ENCODE measurements at places on chromosomes 7 and 10.

GRCh38 chr7:155576900-155577508, 30.6 kb upstream of the CNPY1 start:
- no peak for DNase-seq

GRCh38 chr7:67947646-67948045, 951.0 kb downstream of the TYW1 start:
- no peak for DNase-seq

- no peak for DNase-seq
Measured at GRCh38 chr10:26310361-26310760, 93.8 kb downstream of the GAD2 start.

DNA sequence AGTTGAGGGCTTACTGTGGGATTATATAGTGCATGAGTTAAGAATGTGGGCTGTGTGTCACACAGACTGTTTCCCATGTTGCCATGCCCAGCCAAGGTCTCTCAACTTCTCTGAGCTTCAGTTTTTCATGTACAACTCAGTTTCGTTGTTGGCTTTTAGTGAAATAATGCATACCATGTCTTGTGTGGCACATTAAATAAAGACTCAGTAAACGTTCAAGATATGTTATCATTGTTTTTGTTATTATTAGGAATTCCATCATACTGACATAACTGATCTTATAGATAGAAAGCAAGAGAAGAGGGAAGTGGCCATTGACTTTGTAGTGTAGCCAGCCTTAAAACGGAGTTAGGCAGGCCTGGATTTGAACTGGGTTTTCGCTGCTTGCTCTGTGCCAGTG, 2.9 kb downstream of the CDK14 start:
- DNase-seq, result no peak

GRCh38 chr10:3213758-3214515, 41.4 kb upstream of the PITRM1 start:
- DNase-seq, result no peak

- no peak for DNase-seq
Measured at GRCh38 chr7:123070702-123071286, 75.3 kb upstream of the TAS2R16 start.

- DNase-seq, result no peak
Measured at GRCh38 chr7:74027683-74028320, at the start of gene ELN. TSS of gene ELN (plus strand) at chr7:74028173. CDS start at chr7:74028188, 15 bp downstream.

DNA sequence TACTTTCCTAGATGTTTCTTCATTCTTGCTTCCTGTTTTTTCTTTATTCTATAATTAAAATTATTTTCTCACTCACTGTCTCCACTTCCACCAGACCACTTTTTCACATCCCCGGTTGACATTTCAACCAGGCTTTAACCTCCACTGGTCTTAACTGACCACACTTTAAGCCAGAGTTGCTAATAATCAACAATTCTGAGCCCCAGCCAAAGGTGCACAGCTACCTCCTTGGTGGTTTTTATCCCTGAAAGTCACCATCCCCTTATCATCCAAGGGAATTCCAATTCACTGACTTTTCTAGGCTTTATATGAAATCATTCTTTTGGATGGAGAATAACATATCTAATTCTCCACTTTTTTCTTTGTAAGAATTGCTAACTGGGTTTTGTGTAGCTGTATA, 138.9 kb downstream of the FRMD4A start:
- no peak for DNase-seq

DNA sequence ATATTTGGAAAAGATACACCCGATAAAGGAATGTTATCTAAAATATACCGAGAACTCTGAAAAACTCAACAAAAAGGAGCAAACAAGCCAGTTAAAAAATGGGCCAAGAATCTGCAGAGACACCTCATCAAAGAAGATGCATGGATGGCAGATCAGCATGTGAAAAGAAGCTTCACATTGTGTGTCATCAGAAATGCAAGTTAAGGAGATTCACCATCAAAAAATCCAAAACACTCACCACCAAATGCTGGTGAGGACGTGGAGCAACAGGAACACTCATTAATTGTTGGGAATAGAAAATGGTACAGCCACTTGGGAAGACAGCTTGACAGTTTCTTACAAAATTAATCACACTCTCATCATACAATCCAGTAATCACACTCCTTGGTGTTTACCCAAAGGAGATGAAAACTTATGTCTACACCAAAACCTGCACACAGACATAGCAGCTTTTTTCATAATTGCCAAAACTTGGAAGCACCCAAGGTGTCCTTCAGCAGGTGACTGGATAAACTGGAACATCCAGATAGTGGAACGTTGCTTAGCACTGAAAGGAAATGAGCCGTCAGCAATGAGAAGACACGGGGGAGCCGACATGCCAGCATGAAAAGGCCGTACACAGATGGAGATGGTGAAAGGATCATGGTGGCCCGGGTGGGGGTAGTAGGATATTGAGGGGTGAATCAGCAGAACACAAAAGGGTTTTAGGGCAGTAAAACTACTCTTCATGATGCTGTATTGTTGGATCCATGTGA, 27.9 kb upstream of the PWWP2B start:
- no peak for DNase-seq

- DNase-seq, result no peak
Measured at GRCh38 chr10:117346574-117346973, 28.7 kb downstream of the PDZD8 start.

DNA sequence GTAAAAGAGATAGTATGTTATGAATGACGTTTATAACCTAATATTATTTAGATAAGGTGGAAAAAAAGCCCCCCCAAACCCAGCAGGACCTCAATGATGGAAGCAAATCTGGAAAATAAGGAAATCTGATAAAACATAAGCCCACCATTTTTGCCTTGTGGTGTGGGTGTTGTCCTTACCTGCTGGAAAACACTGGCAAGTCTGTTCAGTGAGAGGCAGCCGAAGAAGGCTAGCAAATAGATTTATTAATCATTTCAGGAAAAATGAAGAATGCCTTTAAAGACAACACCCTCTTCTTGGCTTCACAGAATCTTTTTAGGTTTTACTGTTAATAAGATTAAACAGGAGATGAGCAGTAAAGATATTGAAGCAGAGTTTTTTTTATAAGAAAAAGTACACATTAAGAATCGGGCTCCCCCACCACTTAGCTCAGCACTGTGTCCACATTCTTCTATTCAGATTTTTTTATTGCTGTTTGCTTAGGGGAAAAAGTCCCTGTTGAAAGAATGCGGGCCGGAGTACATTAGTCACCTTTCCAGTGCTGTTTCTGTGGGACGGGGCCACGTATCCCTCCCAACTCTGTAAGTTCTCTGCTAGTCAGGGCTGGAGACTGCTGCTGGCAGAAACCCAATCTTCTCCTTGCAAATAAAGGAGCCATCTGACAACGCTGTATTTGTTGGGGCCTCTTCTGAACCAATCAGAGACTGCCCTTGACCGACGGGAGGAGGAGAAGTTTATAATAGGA, 104.1 kb downstream of the EVX1 start:
- no peak for DNase-seq

GRCh38 chr7:110733221-110733620, 357.7 kb upstream of the LRRN3 start:
- no peak for DNase-seq

- DNase-seq, result no peak
Measured at GRCh38 chr7:16719699-16720098, 33.9 kb upstream of the TSPAN13 start.

GRCh38 chr10:73842349-73842748, 31.0 kb upstream of the NDST2 start:
- no peak for DNase-seq

- no peak for DNase-seq
Measured at GRCh38 chr10:100020142-100020885, 10.6 kb upstream of the DNMBP start.

- peak; percentile 41 for DNase-seq
Measured at GRCh38 chr10:30751678-30752331, 122.3 kb upstream of the LYZL2 start.

- no peak for DNase-seq
Measured at GRCh38 chr10:5159126-5159525, 25.8 kb downstream of the AKR1C8 start.

GRCh38 chr7:20598459-20599309, 16.8 kb upstream of the ABCB5 start:
- peak; percentile 29 for DNase-seq
